Lower leg skin (tissue), 4 donors: ENCODE measurements at places on chromosomes 6 and 20.

GRCh38 chr6:132673376-132674094 lies 14.6 kb upstream of the TAAR1 start:
- DNase-seq, result no peak

- DNase-seq, result peak; percentile 17
Measured at GRCh38 chr20:32037929-32038328, 14.1 kb upstream of the HCK start.

GRCh38 chr6:56482525-56482924 lies 160.2 kb downstream of the DST start:
- no peak for DNase-seq

DNA sequence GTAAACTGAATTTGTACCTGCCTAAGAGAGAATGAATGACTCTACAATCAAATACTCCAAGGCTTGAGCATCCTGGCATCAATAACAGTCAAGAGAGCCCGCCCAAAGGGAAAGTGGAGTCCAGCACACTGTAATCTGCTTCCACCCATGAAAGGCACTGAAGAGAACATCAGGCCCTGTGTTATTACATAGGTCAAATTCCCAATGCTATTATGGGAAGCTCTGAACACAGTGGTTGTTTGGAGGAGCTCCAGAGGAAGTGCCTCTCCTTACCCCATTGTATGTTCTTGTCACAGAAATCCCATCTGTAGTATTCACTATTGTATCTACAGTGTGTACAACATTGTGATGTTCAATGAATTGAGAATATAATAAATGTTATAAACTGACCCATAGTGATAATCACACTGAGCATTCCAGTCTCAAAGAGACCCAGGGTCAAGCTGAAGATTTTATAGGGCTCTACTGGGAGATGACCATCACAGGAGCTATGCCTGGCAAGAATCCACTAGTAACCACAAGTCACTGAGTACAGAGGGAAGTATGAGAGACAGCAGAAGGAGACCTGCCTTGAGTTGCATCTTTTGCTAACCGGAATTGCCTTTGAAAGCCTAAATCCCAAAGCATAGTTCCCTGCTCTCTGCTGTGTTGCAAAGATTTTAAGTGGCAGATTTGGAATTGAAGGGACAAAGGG lies 446.7 kb downstream of the GJA1 start:
- no peak for DNase-seq

- no peak for DNase-seq
Measured at GRCh38 chr6:24131751-24132150, 5.7 kb downstream of the NRSN1 start.

GRCh38 chr6:106684011-106684410 lies 54.6 kb downstream of the QRSL1 start:
- no peak for DNase-seq

GRCh38 chr6:151506761-151507160 lies 12.9 kb downstream of the CCDC170 start:
- no peak for DNase-seq

GRCh38 chr20:53480913-53481312 lies 112.7 kb downstream of the ZNF217 start:
- no peak for DNase-seq

GRCh38 chr6:157855325-157855724 lies 32.3 kb downstream of the SNX9 start:
- no peak for DNase-seq

GRCh38 chr20:21613512-21613911 lies 92.0 kb upstream of the PAX1 start:
- no peak for DNase-seq

DNA sequence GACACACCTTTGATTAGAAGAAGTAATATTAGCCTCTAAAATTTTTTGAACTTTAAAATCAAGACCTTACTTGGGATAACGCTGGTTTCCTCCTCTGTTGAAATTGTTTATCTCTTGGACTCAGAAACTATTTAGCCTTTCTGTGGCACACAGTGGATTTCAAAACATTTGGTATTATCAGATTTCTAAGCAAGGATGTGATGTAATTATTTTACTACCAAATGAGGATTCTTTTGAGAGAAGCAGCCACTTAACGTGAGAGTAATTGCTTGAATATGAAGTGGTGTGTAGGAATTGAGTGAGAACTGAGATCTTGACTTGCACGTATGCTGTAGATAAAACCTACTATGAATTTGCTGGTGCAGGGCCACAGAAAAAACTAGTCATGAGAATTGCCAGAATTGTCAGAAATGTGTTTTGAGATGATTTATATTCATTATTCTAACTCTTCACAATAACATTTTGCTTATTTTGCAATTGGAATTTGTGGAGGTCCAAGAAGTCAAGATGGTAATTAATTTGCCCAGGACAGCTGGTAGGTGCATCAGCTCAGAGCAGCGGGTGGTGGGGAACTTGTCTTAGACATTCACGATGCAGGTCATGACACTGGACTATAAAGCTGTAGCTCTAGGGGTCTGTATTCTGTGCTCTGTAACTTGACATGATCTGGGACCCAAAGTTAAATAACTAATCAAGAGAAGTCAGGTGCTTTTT lies 53.4 kb downstream of the AKAP12 start:
- no peak for DNase-seq

DNA sequence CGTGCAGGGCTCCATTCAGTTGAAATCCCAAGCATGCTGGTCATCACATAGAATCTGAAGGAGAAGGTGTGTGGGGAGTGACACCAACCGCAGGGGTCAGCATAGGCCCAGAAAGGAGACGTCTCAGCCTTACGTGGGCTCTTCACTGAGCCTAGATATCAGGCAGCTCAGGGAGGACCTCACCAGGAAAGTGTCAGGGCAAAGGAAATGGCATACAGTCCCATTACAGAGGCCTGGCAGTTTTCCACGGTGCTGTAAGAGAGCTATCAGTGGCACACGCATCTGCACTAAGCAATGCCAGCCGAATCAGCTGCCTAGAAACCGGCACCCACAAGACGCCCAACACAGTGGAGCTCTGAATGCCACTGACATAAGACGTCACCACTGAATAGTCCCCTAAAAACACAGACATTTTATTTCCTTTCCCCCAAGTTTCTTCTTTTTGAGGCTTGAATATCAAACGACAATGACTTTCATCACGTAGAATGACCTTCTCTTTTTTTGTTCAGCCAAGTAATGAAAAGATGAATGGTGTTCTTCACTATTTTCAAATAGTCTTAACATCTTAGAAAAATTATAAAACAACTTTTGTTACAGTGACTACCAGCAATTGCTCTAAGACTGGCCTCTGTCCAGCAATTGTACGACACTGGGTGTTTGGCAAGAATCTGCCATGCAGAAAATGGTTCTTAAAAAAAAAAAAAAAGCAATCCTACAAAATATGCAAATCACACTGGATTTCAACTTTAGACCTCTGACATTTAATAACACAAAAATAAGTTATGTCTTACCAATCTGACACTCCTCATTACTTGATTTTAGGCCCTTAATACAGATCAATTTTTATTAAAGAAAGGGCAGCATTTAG lies 88.9 kb upstream of the FOXQ1 start:
- no peak for DNase-seq

- DNase-seq, result no peak
Measured at GRCh38 chr6:139409026-139409425, 34.6 kb upstream of the CITED2 start.

DNA sequence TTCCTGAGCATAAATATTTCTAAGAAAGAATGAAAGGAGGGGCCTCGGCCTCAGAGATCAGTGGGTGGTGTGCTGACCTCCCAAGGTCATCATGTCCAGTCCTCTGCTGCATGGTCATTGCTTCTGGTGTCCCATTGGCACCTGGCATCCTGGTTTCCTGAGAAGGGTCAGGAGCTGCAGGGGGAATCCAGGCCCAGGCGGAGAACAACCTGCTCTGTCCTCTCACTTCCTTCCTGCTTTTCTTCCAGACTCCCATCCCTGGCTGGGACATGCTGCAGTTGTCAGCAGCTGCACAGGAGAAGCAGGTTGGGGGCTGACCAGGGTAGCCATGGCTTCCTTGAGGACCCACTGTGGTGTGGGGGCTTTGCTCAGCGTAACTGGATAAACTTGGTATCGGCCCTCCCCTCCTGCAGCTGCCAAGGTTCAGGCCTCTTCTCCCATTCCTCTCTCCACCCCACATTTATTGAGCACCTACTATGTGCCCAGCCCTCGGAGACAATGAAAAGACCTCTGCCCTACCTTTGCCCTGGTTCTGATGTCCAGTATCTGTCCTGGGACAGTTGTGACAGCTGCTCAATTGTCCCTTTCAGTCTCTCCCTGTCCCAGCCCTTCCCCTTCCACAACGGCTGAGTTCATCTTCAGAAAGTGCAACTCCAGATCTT lies 155.2 kb downstream of the CEBPB start:
- no peak for DNase-seq

- peak; percentile 85 for DNase-seq
Measured at GRCh38 chr20:19973961-19974629, 43.1 kb upstream of the NAA20 start.

DNA sequence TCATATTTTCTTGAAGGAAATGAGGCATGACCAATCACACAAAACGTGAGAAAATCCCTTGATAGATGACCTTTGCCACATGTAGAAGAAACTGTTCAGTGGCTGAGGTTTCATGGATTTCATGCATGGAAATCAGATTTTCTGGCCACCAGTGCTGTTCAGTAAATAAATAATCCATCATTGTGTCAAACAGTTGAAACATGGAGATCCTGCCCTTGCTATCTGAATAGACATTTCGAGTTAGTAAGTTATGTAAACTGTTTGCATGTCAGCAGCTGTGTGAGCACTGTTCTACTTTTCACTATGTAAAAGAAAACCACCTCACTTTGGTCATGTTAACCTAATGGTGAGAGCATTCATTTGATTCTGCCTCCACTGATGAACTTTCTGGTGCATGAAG lies 793.9 kb upstream of the EPHA7 start:
- no peak for DNase-seq

DNA sequence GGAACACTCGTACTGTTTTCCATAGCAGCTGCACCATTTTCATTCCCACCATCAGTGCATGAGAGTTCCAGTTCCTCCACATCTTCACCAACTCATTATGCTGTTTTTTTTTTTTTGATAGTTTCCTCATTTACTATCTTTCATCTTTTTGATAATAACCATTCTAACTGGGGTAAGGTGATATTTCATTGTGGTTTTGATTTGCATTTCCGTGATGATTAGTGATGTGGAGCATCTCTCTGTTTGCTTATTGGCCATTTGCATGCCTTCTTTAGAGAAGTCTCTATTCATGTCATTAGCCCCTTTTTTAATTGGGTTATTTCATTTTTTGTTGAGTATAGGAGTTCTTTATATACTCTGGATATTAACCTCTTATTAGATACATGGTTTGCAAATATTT lies 25.9 kb downstream of the ACTR5 start:
- no peak for DNase-seq

GRCh38 chr20:14375416-14375985 lies 38.1 kb upstream of the FLRT3 start:
- DNase-seq, result no peak

- DNase-seq, result no peak
Measured at GRCh38 chr6:14796974-14797762, 448.7 kb upstream of the JARID2 start.

DNA sequence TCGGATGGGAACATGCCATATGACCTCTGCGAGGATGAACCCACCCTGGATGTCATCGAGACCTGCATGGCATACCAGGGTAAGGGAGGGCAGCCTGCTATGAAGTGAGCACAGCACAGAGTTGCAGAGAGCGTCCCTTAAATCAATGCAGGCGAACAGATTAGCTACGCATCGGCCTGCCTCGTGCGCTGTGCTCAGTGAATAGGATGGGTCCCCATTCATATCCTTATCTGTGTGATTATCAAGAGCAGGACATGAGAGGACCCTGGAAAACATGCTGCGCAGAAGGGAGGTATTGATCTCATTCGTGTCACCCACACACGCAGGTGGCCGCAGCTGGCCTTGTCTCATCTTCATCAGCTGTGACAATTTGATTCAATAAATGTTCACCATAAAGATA lies 25.6 kb upstream of the FAM83D start:
- DNase-seq, result no peak

GRCh38 chr6:139762587-139763031 lies 388.2 kb upstream of the CITED2 start:
- DNase-seq, result no peak

DNA sequence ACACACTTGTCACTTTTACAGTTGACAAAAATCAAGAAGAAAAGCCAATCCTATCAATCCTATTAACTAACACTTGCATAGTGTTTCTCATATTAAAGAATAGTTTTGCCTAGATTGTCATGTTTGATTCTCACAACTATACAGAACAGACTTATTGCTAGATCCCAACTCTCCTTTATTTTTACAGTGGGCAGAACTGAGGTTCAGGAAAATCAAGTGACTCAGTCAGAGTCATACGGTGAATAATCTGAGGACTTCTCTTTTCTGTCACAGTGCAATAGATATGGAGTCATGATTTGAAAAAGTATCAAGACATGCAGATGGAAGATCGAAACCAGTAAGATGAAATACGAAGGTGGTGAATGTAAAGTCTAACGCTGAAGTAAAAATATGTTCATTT lies 195.1 kb upstream of the CITED2 start:
- no peak for DNase-seq

DNA sequence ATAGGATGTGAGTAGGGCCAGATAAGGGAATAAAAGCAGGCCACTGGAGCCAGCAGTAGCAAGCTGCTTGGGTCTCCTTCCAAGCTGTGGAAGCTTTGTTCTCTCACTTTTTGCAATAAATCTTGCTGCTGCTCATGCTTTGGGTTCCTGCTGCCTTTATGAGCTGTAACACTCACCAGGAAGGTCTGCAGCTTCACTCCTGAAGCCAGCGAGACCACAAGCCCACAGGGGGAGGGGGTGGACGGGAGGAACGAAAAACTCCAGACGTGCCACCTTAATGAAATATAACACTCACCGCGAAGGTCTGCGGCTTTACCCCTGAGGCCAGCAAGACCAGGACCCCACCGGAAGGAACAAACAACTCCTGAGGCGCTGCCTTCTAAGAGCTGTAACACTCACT lies 1324.4 kb upstream of the EYS start:
- DNase-seq, result no peak
